Activated CD4-positive, CD25-positive, alpha-beta regulatory T cell treated with anti-CD3 and anti-CD28 coated beads, Interleukin-2, amount 50 U/mL, for 72 hours (primary cell): ENCODE measurements at places on chromosomes 1 and 21.
A peak's percentile ranks its signal among the peaks of the same experiment; 100 is the strongest.

- no peak for DNase-seq
These were observed 15.3 kb upstream of the ENAH start for GRCh38 chr1:225668222-225668621.

- DNase-seq, result no peak
These were observed 1.0 kb downstream of the ZBTB17 start for GRCh38 chr1:15974855-15975254.

- no peak for DNase-seq
These were observed 100.1 kb downstream of the ATF6 start for GRCh38 chr1:161866241-161866640.

DNA sequence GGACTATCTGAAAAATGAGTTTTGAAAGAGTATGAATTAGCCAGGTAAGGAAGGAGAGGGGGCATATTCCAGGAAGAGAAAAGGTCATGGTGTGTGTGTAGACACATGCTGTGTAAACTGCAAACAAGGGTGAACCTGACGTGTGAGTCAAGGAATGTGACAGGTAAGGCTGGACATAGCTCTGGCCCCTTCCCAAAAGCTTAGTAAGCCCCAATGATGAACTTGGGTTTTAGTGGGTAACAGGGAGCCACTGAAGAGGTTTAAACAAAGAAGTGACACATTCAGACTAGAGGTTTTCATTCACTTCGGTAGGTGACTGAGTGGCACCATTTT, 36.7 kb downstream of the EGLN1 start:
- no peak for DNase-seq

- DNase-seq, result no peak
These were observed 89.1 kb downstream of the CLEC20A start for GRCh38 chr1:178407655-178408054.

DNA sequence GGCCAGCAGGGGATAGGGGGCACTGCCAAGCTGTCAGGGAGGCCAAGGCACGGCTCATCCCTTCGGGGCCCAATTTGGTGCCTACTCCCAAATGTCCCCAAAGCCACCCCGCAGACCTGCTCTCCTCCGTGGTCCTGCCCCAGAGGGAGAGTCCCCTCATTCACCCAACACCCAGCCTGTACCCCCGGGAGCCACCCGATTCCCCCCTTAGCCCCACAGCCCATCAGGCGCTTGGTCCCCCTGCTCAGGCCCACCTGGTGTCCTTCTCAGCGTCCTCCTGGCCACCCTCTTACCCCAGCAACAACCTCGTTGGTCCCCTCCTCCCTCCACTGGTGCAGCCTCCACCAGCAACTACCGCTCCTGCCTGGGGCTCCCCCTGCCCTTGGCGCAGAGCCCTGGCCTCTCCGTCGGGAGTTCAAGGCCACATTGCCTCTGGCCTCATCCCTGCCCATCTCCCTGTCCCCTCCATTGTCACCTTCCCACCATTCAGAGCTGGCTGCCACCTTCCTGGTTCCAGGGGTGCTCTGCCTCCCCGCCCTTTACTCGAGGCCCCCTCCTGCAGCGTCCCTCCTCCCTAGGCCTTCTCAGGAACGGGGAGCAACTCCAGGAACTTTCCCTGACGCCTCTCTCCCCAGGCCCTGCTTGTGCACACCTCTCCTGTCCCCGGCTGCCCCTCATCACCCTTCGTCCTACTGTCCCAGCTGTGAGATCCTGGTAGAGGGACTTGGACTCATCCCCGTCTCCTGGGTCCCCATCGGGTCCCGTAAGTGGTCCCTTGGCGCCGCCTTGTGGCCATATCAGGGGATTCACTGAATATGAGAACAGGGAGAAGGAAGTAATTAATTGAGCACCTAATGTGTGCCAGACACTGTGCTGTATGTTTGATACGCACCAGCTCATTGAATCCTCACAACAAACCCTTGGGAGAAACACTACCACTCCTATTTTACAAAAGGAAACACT, 73.9 kb downstream of the RAP1GAP start:
- peak; percentile 69 for DNase-seq

DNA sequence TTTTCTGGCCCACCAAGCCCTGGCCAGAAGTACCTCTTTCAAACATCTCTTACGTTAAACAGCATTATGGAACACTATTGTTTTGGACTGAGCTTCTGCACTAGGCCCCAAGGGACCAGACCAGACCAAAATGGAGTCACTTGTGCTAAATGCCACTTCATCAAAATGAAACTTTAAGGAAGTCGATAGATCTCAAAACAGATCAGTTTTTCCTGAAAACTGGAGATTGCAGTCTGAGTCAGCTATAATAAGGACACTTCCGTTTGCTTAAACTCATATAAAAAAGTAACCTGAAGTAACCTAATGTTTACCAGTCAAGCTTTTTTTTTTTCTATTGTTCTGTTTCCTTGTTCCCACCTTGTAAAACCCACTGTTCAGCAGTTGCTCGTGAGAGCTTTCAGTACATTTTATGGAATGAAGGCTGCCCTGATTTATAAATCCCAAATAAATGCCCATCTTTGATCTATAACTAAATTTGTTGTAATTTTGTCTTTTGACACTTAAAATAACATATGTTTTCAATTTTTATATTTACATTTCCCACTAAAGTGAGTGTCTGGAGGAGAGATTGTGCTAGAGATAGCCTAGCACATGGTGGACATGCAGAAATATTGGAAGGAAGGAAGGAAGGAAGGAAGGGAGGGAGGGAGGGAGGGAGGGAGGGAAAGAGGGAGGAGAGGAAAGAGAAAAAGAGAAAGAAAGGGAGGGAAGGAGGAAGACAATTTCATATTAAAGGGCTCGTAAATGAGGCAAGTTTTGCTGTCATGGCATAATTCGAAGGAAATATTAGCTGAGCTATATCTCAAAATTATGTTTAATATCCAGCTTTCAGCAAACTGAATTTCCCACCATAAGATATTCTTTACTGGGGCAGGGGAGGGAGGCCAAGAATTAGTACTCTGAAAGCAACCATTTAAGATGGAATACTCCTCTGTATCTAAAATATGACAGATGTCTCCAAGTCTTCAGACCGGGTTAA, 77.0 kb upstream of the CXADR start:
- no peak for DNase-seq

DNA sequence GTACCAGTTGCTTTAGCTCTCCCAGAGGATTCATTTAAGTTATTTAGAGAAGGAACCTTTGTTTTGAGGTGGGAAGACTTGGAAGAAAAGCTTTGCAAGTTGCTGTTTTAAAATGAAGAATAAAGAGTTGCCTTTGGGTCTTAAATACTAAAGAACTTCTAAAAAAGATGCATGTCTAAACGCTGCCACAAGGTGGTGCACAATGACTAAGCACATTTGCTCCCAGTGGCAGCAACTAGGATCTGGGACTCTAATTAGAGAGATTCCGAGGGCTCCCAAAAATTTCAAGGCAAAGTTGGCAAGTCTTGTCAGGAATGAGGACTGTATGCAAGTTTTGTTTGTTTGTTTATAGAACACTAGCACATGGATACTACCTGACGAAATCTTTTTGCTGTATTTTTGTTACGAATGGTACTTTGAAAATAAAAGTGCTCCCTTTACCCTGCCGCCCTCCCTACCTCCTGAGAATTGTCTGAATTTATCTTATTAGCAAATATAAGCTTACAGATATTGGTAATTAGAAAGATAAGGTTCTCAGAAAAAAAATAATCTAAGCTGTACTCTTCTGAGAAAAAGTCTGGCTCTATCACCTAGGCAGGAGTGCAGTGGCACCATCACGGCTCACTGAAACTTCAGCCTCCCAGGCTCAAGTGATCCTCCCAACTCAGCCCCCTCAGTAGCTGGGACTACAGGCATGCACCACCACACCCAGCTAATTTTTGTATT, 121.8 kb downstream of the HFM1 start:
- no peak for DNase-seq
